ENCODE measurements at places on chromosomes 2 and 18.
A peak's percentile ranks its signal among the peaks of the same experiment; 100 is the strongest.

DNA sequence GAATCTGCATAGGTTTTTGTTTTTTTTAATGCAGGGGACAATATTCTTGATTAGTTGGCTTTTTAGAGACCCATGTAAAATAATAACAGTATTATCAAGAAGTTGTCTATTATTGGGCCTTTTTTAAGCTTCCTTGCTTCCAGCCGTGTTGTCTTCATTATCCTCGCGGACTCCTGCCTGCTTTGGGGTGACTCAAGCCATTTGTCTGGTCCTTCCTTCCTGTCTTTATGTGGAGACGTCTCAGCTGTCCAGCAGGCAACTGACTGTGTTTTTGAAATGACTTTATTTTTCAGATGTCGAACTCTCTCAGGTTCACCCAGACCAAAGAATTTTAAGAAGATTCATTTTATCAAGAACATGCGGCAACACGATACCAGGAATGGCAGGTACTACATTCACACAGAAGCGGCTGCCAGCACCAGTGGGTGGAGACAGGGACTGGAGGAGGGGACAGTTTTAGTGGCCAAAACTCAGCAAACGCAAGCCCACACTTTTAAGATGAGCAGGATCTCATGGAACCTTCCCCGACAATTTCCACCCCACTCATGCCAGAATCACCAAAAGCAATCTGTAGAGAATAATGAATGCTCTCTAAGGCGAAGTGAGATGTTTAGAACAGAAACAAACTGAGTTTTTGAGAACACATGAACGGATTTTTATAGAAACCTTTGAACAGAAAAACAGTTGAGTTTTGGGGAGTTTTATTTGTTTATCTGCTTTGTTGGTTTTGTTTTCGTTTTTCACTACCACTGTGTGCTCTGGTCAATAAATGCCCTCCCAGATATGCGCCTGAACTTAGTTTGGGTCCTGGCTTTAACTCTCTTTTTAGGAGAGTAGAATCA lies 59.1 kb downstream of the CABLES1 start:
- DNase-seq: peak; percentile 42

- DNase-seq: no peak
Measured at GRCh38 chr2:191026377-191026776, 12.4 kb upstream of the STAT1 start.

DNA sequence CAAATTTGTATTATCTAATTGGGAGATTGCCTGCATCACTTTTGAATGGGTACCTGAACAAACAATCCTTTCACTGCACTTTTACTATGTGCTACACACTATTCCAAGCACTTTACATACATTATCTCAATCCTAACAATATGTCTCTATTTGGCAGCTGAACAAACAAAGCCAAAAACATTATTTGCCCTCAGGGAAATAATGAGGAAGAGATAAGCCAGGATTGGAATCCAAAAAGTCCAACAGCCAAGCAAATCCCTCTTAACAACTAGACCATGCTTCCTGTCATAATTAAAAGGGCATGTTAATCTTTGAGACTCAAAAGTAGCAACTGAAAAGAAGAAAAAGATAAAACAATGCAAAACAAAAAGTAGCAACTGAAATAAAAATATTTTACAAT lies 32.1 kb downstream of the RPRD1A start:
- DNase-seq: peak; percentile 28

GRCh38 chr2:8594731-8595427 lies 87.0 kb upstream of the ID2 start:
- no peak for DNase-seq

DNA sequence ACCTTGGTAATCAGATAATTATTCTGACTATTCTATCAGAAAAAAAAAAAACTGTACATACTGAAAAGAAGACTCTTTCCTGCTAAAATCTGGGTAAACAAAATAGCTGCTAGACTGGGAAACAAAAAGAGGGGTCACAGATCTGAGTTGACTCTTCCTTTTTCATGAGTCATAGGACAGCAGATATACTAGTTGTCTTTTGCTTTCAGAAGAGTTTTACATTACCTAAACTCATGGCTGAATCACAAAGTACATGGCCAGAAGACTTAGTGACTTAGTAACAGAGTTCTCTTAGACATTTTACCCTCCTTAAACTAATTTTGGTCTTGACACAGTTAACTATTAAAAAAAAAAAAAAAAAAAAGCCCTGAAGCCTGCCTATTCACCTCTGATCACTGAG lies 834.0 kb upstream of the FSHR start:
- no peak for DNase-seq

DNA sequence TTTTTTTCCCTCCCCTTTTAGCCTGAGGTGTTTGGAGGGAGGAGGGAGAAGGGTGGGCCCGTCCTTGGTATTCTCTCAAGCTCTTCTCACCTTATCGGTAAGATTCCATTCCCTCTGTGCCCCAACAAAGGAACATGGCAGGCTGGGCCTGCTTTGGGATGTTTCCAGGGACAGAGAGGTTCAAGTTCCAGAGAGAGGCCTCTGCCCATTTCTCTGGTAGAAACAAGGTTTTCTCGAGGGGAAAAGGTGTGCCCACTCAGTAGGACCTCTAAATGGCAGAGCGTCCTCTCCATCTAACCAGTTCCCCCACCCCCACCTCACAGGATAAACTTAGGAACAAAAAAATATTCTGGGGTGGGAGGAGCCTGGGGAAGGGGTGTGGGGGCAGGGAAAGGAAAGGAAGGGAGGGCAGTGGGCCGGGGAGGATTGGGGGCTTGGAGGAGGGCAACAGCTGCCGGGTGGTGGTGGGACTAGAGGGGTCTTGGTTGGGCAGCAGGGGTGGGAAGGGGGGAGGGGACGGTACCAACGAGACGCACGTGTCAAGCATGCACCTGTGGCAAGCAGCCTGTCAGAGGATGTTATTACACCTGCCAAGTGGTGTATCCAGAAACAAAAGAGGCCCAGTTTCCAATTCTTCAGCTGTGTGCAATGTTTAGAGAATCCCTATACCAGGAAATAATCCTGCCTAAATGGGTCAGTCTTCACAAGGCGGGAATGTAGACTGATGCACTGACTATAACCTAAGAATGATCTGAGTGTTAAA lies 2.1 kb downstream of the PCBP1 start:
- no peak for DNase-seq

- DNase-seq: no peak
Measured at GRCh38 chr18:2572892-2573291, 1.5 kb downstream of the NDC80 start.

GRCh38 chr2:102871707-102872106 lies 109.9 kb downstream of the TMEM182 start:
- DNase-seq: no peak

GRCh38 chr18:21903709-21904108 lies 163.1 kb downstream of the MIB1 start:
- DNase-seq: no peak

GRCh38 chr18:53551868-53552426 lies 672.5 kb downstream of the MBD2 start:
- no peak for DNase-seq
